ENCODE measurements at places on chromosomes 3 and 15.

DNA sequence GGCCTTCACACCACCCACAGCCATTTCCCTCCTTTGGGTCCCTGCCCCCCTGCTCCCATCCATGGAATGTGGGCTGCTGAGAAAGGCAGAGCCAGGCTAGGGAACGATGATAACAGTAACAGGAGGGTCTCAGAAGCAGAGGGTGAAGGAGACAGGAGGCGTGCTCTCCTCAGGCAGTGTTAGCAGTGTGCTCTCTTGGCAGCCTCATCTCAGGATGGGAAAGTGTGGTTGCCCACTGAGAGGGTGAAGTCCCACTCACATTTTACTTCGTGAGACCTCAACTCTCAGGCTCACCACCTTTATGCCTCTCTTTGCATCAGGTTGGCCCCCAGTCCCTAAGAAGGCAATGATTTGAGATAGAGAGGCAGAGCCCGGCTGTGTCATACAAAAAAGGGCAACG is 24.5 kb downstream of the TIGIT start:
- no peak for DNase-seq

- no peak for DNase-seq
Measured at GRCh38 chr15:85880501-85881190, 85.9 kb upstream of the KLHL25 start.

DNA sequence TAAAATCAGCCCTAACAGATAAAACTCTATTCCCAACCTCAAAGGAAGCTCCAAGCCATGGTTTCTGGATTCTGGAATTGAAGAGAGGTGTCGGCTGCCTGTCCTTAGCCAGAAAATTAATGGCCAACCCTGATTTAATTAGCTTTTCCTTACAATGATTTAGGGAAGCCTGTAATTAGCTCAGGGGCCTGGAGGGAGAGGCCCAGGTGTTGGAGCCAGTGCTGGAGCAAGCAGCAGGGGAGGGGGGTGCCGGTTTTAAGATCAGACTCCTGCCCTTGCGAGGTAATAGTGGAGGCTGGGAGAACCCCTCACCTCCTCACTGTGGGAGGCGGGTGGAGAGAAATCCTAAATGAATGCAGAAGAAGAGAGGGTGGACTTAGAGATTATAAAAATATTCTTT is 14.7 kb upstream of the ATP2B2 start:
- no peak for DNase-seq

DNA sequence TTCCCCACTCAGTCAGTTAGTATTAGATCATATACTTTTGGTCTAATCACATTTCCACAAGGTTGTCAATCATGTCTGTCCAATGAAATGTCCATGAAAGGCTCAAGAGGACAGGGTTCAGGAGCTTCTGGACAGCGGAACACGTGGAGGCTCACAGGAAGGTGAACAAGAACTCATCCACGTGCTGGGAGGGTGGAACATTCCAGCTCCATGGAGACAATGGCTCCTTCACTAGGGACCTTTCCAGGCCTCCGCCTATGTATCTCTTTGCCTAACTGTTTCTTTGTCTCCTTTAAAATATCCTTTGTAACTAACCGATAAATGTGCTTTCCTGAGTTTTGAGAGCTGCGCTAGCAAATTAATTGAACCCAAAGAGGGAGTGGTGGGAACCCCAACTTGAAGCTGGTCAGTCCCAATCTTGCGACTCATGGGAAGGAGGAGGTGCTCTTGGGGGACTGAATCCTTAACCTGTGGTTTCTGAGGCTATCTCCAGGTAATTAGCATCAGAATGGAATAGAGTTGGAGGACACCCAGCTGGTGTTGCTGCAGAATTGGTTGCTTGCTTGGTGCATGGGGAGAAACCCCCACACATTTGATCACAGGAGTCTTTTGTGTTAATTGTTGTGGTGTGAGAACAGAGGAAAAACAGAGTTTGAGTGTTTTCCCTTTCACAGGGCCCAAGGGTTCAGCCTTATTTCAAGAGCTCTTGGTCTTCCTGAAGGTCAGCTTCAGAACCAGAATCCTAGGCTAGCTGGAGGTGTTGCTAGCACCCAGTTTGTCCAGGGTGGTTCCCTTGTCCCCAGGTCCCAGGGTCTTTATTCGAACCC is 3.0 kb upstream of the TKT start:
- no peak for DNase-seq

DNA sequence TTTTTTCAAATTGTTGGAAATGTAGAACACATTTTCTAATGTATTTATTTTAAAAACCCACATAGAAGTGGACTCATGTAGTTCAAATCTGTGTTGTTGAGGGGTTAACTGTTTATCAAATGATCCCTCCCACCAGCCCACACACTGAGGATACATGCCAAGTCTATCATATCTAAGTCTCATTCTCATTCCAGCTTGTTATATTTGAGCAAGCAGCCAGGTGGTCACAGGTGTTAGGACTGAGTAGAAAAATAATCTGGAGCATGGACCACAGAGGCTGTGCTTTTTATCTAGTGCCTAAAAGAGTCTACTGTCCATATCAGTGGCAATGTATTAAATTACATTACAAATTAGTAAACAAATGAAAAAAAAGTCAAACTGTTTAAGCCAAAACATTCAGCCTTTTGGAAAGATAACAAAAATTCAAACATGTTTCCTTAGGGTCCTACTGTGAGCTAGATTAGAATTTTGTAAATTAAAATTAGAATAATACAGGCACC is 20.7 kb upstream of the SPESP1 start:
- DNase-seq: no peak
